Motor neuron (in vitro differentiated cells): ENCODE measurements at places on chromosomes 3 and 15. TPM values are rescaled to one million over a fixed set of nuclear protein-coding genes. Genes with fewer than 3 reads are reported as not detected.

- peak; percentile 62 for ATAC-seq
These were observed 103.0 kb upstream of the RPL32 start for GRCh38 chr3:12944413-12944812.

- peak; percentile 47 for ATAC-seq
These were observed 451 bp downstream of the ONECUT1 start for GRCh38 chr15:52789601-52790168.

DNA sequence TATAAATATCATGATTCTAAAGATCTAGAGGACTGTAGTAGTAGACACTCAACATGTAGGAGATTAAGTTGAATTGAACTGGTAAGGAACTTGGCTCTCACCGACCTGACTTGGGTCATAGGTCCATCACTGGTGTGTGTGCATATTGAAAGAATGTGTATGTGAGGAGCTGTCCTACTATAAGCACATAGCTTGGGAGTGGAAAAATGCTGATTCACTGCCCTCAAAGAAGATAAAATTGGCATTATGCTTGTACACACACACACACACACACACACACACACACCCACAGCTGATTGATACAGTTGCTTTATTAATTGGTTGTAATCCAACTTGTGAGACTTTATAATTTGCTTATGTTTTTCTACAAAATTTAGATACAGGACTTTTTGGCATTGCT is 411.0 kb upstream of the NR2F2 start:
- no peak for ATAC-seq

GRCh38 chr15:76991741-76992645 is 2.9 kb upstream of the PSTPIP1 start:
- ATAC-seq = no peak

DNA sequence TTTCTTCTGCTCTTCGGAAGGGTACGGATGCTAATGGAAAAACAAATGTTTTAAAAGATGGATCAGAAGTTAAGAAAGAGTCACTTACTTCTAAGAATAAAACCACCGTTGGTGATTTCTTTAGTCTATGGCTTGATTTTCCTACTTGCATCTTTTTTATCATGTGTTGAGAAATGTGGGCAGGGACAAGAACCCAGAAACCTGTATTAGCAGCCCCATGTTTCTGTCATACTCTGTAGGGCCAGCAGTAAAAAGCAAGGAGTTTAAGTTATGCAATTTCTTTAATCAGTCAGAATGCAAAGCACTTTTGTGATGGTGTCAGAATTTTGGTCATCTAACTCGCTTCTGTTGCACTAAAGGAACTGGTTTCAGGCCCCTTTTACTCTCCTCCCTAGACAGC is 150.0 kb downstream of the MEIS2 start:
- ATAC-seq = no peak

GRCh38 chr3:101898752-101899169 is 49.4 kb downstream of the NFKBIZ start:
- no peak for ATAC-seq

DNA sequence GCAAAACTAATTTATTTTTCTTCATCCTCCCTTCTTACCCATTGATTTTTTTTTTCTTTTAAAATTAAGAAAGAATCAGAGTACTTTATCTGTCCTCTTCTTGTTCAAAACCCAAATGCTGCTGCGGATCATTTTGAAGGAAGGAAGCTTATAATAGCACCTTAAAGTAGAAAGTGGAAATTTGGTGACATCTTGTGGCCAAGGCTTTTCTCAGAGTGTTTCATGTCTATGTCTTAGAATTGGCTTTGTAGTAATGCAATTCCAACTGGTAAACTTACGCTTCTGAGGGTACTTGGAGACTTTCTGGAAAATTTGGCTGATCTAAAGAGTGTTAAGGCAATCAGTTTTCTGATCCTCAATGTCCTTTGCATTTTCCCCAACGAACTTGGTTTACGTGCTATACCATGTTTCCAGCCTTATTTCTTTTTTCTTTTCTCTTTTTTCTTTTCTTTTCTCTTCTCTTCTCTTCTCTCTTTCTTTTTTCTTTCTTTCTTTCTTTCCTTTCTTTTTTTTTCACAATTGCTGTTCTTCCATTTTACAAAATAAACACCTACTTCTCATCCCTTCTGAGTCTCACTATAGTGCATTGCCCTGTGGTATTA is 30.7 kb downstream of the C3orf38 start:
- ATAC-seq = no peak

- ATAC-seq = no peak
These were observed 9.2 kb upstream of the RFC4 start for GRCh38 chr3:186815435-186815834.

- no peak for ATAC-seq
These were observed 8.0 kb downstream of the EOMES start for GRCh38 chr3:27714146-27714526.

DNA sequence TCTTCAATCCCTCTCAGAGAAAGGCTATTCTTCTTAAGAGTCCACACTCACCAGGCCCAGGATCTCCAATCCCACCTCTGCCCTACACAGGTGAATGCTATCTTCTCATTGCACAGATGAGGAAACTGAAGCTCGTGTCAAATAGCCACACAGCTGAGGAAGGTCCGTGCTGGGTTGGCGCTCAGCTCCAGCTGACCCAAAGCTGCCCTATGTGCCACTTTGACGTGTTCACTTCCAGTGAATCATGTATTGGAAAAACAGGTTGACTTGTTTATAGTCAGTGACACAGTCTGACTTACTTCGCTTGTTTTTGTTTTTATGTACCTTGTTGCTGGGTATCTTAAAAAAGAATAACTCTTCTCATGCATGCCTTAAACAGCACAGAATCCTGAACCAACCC is 32.4 kb upstream of the ALDH1A3 start:
- ATAC-seq = no peak

GRCh38 chr15:100783760-100784492 is 95.7 kb upstream of the ALDH1A3 start:
- no peak for ATAC-seq

DNA sequence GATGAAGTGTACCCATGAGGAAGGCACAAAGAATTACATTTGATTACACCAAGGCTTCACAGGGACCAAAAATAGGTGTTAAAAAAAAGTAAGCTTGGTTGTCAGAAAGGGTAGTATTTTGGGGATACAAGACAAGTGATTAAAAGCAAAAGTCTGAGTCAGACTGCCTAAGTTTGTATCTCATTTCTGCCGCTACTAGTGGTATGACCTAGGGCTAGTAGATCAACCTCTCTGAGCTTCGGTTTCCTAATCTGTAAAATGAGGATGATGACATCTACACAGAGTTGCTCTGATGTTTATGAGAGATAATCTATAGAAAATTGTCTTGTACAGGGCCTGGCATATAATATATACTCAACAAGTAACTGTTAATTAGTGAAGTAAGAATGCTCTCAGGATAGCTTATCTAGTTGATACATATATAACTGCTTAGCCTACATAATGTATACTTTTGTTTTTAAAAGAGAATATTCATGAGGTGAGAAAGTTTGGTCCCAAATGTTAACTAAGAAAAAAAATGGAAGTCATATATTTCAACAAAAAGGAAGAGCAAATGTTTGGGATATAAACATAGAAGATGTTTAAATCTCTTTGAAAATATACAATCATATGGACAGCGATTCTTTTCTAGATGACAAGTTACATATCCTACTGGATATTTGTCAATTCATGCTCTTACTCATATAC is 163.0 kb upstream of the SLC2A2 start:
- ATAC-seq = no peak

DNA sequence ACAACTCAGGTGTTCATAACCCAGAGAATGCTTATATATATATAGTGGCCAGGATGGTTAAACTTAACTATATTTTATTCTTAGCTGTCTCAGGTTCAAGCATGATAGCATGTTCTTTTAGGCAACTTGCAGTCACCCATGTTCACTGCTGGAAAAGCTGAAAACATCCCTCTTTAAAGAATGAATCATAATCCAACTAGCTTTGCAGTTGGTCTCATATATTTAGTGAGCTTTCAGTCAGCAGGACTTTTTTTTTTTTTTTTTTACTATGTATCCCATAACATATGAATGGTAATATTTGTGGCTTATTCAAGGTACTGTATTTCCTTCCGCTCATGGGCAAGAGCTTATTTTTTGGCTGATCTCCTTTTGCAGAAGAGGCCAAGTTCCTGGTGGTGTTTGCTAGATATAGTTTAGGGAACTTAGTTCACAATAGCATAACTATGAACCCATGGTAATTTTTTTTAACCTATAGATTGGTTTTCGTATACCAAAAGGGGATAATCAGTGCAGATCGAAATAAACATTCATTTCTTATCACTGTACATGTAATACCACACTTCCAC is 77.6 kb downstream of the CMSS1 start:
- no peak for ATAC-seq

- ATAC-seq = no peak
These were observed 263.4 kb upstream of the ST8SIA2 start for GRCh38 chr15:92130244-92130643.

DNA sequence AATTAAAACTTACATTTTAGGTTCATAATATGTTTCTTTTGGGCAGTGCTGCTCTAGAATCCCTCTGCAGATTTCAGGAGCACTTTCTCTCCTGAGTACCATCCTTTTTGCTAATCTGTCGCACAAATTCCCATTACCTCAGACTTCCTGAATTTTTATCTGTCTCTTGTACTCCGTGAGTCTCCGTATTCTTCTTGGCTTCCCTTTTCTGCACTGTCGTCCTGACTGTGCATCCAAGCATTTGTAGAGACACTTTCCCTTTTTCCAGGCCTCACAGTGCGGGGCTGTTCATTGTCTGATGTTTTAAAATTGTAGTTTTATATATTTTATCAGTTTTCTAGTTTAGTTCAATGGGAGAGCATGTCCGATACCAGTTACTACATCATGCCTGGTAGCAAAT is 27.3 kb downstream of the MEF2A start:
- no peak for ATAC-seq

- no peak for ATAC-seq
These were observed 48.1 kb upstream of the CRBN start for GRCh38 chr3:3227640-3228039.

- ATAC-seq = no peak
These were observed 3.3 kb downstream of the CHRNA3 start for GRCh38 chr15:78617516-78617915.

- ATAC-seq = no peak
These were observed 469.4 kb upstream of the ATP11B start for GRCh38 chr3:182323898-182324297.

GRCh38 chr15:51709031-51709430 is 27.7 kb downstream of the SCG3 start:
- no peak for ATAC-seq

DNA sequence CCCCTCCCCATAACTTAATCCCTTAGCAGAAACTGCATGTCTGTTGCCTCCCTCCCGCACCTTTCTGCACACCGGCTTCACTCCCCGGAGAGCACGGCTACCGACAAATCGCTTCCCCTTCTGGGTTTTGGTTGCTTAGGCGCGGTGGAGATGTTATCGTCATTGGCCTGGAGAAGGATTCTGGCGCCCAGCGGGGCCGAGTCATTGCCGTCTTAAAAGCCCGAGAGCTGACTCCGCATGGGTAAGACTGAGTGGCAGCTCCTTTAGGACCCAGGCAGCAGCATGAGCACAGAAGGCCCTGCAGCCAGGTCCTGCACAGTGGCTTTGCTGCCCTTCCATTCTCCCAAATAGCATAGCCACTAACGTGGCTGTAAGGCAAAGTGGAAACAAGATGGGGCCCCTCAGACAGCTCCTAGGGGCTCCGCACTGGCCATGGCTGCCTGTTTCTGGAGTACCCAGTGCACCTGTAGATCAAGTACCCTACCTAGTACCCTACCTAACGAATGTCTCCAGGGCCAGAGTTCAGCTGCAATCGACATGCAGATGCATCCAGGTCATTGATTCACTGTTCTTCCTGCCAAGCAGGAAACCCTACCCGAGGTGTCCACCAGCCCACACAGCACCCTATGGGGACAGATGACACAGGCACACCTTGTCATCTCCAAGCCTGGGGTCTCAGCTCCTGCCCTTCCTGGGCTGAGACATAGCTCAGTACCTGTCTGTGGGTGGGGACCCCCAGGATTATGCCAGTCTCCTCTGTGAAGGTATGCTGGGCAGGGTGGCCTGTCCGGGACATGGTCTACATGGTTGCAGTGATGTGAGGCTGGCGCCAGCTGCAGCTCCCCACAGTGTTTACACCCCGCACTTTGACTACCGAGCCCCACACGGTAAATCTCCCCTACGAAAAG is 147.6 kb downstream of the LRRK1 start:
- ATAC-seq = no peak

- no peak for ATAC-seq
These were observed 284.2 kb downstream of the C3orf38 start for GRCh38 chr3:88434001-88434400.

GRCh38 chr3:62361824-62362223 is 11.5 kb downstream of the FEZF2 start:
- ATAC-seq = no peak

GRCh38 chr15:57782731-57783130 is 76.2 kb downstream of the POLR2M start:
- no peak for ATAC-seq

- peak; percentile 25 for ATAC-seq
These were observed 1.4 kb upstream of the CHRNA7 start for GRCh38 chr15:32028921-32029320.

GRCh38 chr15:38701149-38701548 is 136.5 kb upstream of the RASGRP1 start:
- no peak for ATAC-seq

DNA sequence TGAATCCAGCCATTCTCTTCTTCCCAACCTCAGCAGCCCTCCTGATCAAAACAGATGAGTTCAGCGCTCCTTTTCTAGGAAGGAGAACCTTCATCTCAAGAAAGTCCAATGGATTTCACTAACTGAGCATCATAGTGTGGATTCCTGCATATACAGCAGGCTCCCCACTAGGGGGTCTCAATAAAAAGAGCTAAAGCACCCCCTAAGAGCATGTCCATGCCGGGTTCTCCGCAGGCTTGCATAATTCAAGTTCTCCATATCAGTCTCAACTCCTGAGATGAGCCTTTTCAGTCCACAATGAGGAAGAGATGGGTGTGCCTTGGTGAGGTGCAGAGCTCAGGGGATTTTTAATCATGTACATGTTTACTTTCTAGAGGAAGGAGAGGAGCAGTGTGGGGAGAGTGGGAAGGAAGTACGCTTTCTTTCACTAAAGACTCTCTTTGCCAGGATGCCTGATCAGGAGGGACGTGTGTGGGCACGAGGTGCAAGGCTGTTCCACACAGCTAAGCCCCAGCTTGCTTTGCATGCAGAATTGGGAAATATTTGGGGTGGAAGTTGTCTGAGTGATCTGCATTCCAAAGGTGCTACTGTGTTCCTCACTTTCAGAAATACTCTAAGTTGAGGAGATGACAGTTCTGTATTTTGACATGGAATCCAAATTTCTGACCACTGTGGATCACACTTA is 563.5 kb downstream of the OCA2 start:
- no peak for ATAC-seq

DNA sequence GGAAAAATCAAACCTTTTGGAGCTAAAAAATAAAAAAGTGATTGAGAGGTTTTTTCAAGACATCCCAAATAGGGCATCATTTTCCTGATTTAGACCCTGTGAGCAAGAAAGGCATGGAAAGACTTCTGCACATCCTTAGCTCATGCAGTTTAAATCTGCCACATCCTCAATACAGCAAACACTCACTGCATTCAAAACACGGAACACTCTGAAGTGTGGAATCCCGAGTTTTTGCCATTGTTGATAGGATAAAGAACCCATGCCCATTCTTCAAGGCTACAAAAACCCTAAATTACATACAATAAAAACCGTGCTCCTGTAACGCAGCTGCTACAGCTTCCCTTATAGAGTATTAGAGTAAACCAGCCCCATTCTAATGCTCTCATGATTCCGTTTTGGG is 346.8 kb downstream of the GABRG3 start:
- ATAC-seq = no peak

BBX gene
- 18.0 and 19.4 TPM in 2 replicates for total RNA-seq

NPAP1 gene
- total RNA-seq = 0.18 and 0.21 TPM in 2 replicates

SLC6A11 gene
- 0.64 and 0.79 TPM in 2 replicates for total RNA-seq

IQCF5 gene
- not detected in 2 replicates for total RNA-seq

LRRC34 gene
- 7.0 and 7.1 TPM in 2 replicates for total RNA-seq

IGDCC3 gene
- total RNA-seq = 5.8 and 6.0 TPM in 2 replicates

PIGZ gene
- 1.7 and 2.5 TPM in 2 replicates for total RNA-seq

CCDC54 gene
- total RNA-seq = 4.3 and 6.2 TPM in 2 replicates
